ENCODE measurements at places on chromosomes 3 and 15. TPM values are rescaled to one million over a fixed set of nuclear protein-coding genes. Genes with fewer than 3 reads are reported as not detected.

Gene TM4SF4
- total RNA-seq: not detected

Gene AVEN
- total RNA-seq: 8.1 TPM

Gene GOLGA6L22
- total RNA-seq: not detected

Gene STAC
- not detected for total RNA-seq

Gene ILDR1
- total RNA-seq: 0.16 TPM

Gene CCDC13
- 1.4 TPM for total RNA-seq

Gene IQCH
- 1.2 TPM for total RNA-seq

Gene BMF
- 6.6 TPM for total RNA-seq

Gene LEKR1
- total RNA-seq: 3.6 TPM

Gene TMC3
- total RNA-seq: not detected

Gene TRH
- not detected for total RNA-seq

Gene PDE12
- total RNA-seq: 32.5 TPM

Gene GRK7
- 0.15 TPM for total RNA-seq

Gene RBM5
- total RNA-seq: 328 TPM

Gene WDR93
- total RNA-seq: not detected

Gene ISLR2
- 0.06 TPM for total RNA-seq

Gene A4GNT
- total RNA-seq: not detected

Gene BLM
- 4.9 TPM for total RNA-seq

Gene TCF12
- 83.9 TPM for total RNA-seq

Gene SLC28A1
- not detected for total RNA-seq

Gene ADAMTS17
- 17.8 TPM for total RNA-seq

Gene SAMD7
- total RNA-seq: not detected

Gene ECE2
- total RNA-seq: not detected

Gene MASP1
- not detected for total RNA-seq

Gene PLXNB1
- 2.5 TPM for total RNA-seq

Gene P2RY14
- 0.73 TPM for total RNA-seq
